ENCODE measurements at places on chromosomes 2 and 18.

GRCh38 chr2:40485318-40485717, 33.4 kb upstream of the SLC8A1 start:
- no peak for DNase-seq

- DNase-seq = no peak
These were observed 22.5 kb downstream of the STAMBP start for GRCh38 chr2:73851274-73851673.

DNA sequence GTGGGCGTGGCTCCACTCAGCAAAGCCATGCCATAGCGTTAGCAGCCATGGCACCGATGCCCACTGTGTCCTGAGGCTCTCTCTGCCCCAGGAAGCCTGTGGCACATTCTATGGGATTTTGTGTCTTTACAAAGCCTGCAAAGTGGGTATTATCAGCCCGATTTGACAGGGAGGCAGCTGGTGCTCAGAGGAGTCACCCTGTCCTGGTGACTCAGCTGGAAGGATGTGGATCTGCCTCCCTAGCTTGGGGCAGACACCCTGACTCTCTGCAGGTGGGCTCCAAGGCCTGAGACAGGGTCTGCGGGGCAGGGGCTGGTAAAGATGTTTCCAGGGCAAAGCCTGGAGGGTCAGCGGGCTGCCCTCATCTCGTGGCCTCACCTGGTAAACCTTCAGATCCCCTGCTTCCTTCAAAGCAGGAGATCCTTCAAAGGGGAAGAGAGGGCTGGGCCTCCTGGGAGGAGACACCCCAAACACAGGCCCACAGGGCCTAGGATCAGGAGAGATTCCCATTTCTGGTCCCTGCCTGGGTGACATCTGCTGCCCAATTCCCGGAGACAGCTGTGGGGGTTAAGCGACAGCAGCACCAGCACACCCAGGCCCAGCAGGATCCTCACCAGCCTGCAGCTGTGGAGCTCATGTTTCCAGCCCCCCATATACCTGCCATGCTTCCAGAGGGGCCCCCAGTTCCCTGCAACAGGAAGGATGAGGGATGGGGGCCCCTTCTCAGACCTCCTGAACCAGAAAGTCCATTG, 3.0 kb upstream of the ASB1 start:
- DNase-seq = no peak

GRCh38 chr2:44211183-44211582, 42.5 kb downstream of the PPM1B start:
- no peak for DNase-seq

- no peak for DNase-seq
These were observed 59.5 kb downstream of the ABCG8 start for GRCh38 chr2:43898134-43898837.

DNA sequence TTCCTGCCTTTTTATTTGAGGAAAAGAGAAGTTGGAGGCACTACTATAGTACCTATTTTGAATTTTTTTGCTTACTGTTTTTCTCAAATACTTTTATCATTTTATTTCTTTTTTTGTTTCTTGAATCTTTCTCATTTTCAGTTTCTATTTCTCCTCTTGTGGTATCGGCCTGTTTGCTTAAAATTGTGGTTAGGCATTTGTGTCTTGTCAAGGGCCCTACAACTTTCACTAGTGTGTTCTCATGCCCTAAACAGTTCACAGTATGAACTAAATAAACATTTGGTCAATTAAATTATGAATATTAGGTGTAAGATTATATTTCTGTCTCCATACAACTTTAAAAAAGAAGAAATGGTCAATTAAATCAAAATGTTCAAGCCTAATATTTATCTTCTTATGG, 613.5 kb downstream of the MBD2 start:
- no peak for DNase-seq

DNA sequence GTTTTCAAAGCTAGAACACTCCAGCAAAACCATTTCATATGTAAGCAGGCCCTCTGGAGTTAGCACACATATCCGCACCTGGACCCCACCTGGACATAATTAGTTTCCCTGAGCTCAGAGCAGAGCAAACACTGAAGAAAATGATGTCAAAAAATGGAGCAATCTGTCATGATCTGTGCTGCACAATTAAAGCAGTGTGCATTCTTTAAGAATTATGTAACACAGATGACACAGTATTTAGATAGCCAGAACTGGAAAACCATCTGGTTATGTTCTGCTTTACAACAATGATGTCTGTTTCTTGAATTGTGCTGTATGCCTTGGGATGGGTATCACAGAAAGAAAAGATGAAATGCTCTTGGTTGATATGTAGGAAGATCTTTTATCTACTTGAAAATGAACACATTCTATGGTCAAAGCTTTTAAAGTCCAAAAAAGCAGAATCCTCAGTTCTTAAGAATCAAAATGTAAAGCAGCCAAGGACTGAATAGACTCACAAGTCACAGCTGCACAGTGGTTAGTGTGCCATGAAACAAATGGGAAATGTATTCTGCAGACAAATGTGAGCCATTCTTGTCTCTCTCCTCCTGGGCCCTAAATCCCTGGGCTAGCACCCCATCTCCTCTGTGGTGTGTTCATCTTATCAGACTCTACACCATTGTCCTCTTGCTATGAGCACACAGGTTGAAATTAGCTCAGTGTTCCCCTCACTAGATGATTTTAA, 36.8 kb downstream of the HRH4 start:
- DNase-seq = peak; percentile 44

- DNase-seq = no peak
These were observed 239.1 kb upstream of the BOD1L2 start for GRCh38 chr18:56907771-56908170.

- DNase-seq = no peak
These were observed 547.6 kb downstream of the NRXN1 start for GRCh38 chr2:50484371-50484770.

DNA sequence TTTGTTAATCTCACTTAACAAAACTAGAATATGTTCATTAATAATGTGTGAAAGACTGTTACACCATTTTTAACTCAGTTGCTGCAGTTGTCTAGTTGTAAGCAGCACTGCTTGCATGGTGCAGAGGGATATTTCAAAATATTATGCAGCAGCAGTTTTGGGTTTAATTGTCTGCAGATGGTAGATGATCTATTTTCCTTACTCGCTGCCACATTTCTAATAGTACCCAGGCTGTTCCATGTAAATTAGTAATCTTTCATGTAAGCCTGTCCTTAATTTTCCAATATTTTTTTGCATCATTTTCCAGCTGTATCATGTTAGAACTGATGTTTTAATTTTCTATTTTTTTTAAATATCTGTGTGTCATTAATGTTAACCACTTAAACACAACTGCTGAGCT, 488.1 kb upstream of the RAB12 start:
- DNase-seq = peak; percentile 30

GRCh38 chr2:107986278-107987217, at the start of gene SLC5A7:
TSS of gene SLC5A7 (plus strand) at chr2:107986524. CDS start at chr2:107988156, 1,632 bp downstream.
- no peak for DNase-seq

DNA sequence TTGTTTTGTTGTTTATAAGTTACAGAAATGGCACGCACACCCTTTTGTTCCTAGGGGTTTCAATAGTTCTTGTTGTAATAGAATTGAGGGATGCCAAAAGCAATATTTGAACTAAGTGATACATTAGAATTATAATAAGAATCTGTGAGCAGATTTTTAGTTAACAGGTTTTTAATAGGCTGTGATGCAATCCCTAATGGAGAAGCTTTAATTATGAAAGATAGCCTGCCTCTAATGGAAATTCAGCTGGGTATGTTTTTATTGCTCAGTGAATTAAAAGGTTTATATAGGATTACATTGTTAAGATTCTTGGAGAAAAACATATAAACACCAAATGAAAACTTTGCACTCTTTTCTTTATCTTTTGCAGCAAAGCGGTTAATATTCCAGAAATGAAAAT, 131.1 kb downstream of the PPP1R1C start:
- no peak for DNase-seq

DNA sequence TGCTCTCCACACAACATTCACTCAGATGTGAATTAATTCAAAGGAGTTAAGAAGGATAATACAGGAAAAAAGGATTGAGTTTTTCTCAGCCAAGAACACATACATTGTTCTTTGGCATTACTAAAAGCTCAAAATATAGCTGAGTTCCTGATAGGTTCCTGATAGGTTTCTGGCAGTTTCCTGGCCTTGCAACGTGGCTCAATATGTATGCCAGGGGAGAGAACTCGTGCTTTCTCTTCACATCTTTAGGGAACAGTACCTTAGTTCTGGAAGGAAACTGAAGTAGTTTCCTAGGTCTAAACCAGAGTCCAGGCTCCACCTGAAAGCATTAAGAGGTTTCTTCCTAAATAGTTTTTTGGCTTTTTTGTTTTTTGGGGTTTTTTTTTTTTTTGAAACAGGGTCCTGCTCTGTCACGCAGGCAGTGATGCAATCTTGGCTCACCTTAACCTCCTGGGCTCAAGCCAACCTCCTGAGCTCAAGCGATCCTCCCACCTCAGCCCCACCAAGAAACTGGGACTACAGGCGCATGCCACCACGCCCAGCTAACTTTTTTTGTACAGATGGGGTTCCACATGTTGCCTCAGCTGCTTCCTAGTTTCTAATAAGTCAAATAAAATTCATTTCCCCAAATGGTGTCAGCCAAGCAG, 42.8 kb downstream of the ESCO1 start:
- no peak for DNase-seq

GRCh38 chr2:216081012-216081411, 597 bp downstream of the PECR start:
- no peak for DNase-seq

- peak; percentile 79 for DNase-seq
These were observed 38.5 kb downstream of the PNO1 start for GRCh38 chr2:68196120-68196716.

DNA sequence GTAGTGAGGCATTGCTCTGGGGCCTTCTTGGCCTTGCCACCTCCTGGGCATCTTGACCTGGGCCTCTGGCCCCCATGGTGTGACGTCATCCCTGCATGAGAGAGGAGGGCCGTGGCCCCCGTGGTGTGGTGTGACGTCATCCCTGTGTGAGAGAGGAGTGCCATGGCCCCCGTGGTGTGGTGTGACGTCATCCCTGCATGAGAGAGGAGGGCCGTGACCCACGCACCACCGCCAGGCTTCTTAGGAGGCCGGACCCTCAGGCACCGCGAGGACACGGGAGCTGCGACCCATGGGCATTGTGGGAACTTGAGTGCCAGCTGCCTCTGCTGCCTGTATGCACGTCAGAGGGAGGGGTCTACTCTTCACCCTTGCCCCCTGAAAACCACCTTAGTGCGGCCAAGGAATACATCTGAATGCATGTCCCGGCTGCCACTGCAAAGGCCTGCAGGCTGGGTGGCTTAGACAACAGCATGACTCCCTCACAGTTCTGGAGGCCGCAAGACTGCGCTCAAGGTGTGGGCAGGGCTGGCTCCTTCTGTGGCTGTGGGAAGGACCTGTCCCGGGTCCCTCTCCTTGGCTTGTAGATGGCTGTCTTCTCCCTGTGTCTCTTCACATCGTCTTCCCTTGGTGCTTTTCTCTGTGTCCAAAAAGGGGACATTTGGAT, 20.8 kb upstream of the OTOS start:
- DNase-seq = no peak

DNA sequence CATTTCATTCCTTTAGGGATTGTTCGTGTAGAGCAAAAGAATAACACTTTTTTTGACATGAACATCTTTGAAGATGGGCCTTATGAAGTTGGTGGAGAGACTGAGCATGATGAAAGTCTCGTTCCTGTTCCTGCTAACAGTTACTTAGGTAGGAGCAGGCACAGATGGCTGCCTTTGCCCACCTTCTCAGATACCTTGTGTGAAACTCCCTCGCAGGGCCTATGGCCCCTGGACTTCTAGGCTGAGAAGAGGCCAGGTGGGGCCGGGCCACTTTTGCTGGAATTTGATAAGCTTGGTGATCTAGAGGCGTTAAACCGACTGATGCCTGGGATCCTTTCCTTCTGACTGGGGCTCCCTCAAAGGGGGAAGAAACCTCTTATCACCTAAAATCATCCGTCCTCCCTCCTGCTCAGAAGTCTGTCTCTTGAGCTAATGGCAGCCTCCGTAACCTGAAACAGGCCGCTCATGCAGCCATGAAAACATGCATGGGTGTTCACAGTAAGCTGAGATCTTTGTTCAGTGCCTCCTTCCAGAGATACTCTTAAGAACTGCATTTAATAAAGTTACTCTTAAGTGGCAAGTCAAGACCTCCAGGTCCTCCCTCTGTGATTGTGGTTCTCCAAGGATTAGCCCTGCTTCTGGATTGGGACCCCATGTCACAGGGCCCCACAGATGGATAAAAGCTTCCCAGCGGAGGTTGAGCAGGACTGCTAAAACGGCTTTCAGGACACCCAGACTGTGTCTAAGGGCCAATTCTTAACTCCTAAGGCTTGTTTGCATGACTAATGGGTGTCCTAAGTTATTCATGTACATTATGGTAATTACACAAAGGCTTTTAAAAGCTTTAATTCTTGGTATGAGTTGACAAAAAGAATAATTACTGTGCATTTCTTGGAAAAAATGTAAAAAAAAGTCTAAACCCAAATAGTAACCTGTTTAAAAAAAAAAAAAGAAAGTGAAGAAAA, 43.9 kb downstream of the ITGA6 start:
- DNase-seq = no peak

GRCh38 chr2:59806486-59806885, 747.0 kb downstream of the BCL11A start:
- no peak for DNase-seq

GRCh38 chr2:109497911-109498870, 115.6 kb downstream of the SEPTIN10 start:
- no peak for DNase-seq

DNA sequence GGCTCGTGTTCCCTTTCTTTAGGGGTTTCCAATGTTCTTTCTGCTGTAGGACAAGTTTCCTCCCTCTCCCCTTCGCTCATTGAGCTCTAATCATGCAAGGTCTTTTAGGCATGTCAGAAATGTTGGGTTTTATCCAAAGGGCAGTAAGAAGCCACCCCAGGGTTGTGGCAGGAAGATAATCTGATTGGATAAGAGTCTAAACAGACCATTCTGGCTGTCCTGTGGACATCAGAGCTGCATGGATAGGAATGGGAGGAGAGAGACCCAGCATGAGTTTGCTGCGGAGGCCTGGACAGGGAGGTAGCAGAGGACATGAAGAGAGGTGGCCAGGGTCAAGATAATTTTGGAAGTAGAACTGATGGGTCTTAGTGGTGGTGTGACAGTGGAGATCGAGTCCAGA, 88.2 kb downstream of the ACKR3 start:
- no peak for DNase-seq

- no peak for DNase-seq
These were observed 199.2 kb upstream of the NRP2 start for GRCh38 chr2:205483095-205483494.

- DNase-seq = no peak
These were observed 602.2 kb downstream of the NYAP2 start for GRCh38 chr2:226001716-226002115.

GRCh38 chr18:67672155-67672554, 155.6 kb upstream of the DSEL start:
- no peak for DNase-seq

GRCh38 chr18:63887424-63887823, at the start of gene SERPINB2:
TSS of gene SERPINB2 (plus strand) at chr18:63887705. CDS start at chr18:63891445, 3,740 bp downstream.
- no peak for DNase-seq

GRCh38 chr2:63819765-63820717, 21.7 kb upstream of the UGP2 start:
- peak; percentile 67 for DNase-seq

GRCh38 chr18:38494065-38494464, 928.5 kb upstream of the CELF4 start:
- no peak for DNase-seq
